ENCODE measurements at places on chromosomes 13 and 19. TPM values are rescaled to one million over a fixed set of nuclear protein-coding genes. Genes with fewer than 3 reads are reported as not detected.

SERP2 gene
- 3.6 TPM for total RNA-seq

SLC25A41 gene
- 0.58 TPM for total RNA-seq

USE1 gene
- 27.2 TPM for total RNA-seq

ZNF681 gene
- total RNA-seq = 7.0 TPM

MBD3L2 gene
- total RNA-seq = not detected

ANKRD24 gene
- total RNA-seq = 2.8 TPM

CD70 gene
- total RNA-seq = 31.5 TPM

MYO16 gene
- total RNA-seq = not detected

FSTL3 gene
- 10.0 TPM for total RNA-seq

CEACAM7 gene
- not detected for total RNA-seq

CAMSAP3 gene
- total RNA-seq = 2.0 TPM

SBNO2 gene
- total RNA-seq = 146 TPM

PSG1 gene
- total RNA-seq = not detected

TEKTIP1 gene
- 10.7 TPM for total RNA-seq

NKPD1 gene
- 0.70 TPM for total RNA-seq

SOHLH2 gene
- not detected for total RNA-seq

MCOLN1 gene
- 9.5 TPM for total RNA-seq

LACC1 gene
- total RNA-seq = 4.3 TPM

KMT5C gene
- 29.2 TPM for total RNA-seq

TIMM29 gene
- total RNA-seq = 20.3 TPM

CCDC61 gene
- 22.0 TPM for total RNA-seq

ERF gene
- 65.7 TPM for total RNA-seq

Data from activated T-cell treated with anti-CD3 and anti-CD28 coated beads, Interleukin-2, amount 50 U/mL, for 72 hours (primary cell).